ENCODE measurements at places on chromosomes 5 and 9. TPM values are rescaled to one million over a fixed set of nuclear protein-coding genes. Genes with fewer than 3 reads are reported as not detected.

GRCh38 chr9:3177936-3178335 lies 334.0 kb upstream of the PUM3 start:
- H3K36me3 ChIP-seq = no peaks in the 10 kb centered on the region
- H3K4me3 ChIP-seq = no peak overlapping the region
- no peak for DNase-seq
- no peak overlapping the region for H3K27ac ChIP-seq
- H3K4me1 ChIP-seq = peaks cover 7% of the 10 kb centered on the region

Gene ANKRD34B
- total RNA-seq = 0.05 TPM

GRCh38 chr9:91873637-91874051 lies 76.4 kb downstream of the ROR2 start:
- no peaks in the 10 kb centered on the region for H3K36me3 ChIP-seq
- H3K27ac ChIP-seq = no peak overlapping the region
- no peak for DNase-seq
- no peaks in the 10 kb centered on the region for H3K27me3 ChIP-seq
- no peaks in the 10 kb centered on the region for H3K4me1 ChIP-seq

DNA sequence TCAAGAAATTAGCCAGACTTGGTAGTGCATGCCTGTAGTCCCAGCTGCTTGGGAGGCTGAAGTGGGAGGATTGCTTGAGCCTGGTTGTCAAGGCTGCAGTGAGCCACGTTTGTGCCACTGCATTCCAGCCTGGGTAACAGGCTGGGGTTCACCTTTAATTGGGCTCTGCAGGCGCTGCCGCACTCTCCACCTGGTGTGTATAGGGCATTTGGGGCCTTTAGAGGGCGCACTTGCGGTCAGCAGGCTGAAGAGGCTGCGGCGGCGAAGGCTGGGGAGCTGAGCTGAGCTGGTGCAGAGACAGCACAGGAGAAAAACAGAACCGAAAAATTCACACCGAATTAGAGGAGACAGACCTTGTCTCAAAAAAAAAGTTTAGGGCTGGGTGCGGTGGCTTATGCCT lies 31.2 kb downstream of the CDK7 start:
- no peak overlapping the region for H3K27ac ChIP-seq
- no peaks in the 10 kb centered on the region for H3K27me3 ChIP-seq
- H3K4me3 ChIP-seq = no peak overlapping the region
- no peak for DNase-seq

DNA sequence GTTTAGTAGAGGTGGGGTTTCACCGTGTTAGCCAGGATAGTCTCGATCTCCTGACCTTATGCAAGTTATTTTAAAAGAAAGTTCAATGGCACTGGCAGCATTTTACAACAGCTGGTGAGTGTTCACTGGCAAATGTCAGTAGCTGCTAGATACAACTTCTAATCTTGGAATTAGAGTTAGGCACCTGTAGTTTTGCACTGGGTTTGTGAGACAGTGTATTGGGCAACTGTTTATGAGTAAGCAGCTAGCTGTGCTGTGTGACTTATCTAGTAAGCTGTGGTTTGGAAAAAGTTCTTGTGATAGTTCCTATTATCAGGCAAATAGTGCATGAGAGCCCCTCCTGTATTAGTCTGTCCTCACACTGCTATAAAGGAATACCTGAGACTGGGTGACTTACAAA lies 61.5 kb downstream of the UBE2QL1 start:
- no peak overlapping the region for H3K4me3 ChIP-seq
- H3K27me3 ChIP-seq = no peaks in the 10 kb centered on the region
- peaks cover 36% of the 10 kb centered on the region for H3K4me1 ChIP-seq
- no peaks in the 10 kb centered on the region for H3K36me3 ChIP-seq

- DNase-seq = no peak
- H3K4me1 ChIP-seq = no peaks in the 10 kb centered on the region
- H3K27ac ChIP-seq = no peak overlapping the region
- H3K36me3 ChIP-seq = no peaks in the 10 kb centered on the region
- H3K4me3 ChIP-seq = no peak overlapping the region
Observed at GRCh38 chr5:50406877-50407276, 34.2 kb downstream of the EMB start.

All from liver (tissue), 10 donors.